ENCODE measurements at places on chromosomes 1 and 21.

DNA sequence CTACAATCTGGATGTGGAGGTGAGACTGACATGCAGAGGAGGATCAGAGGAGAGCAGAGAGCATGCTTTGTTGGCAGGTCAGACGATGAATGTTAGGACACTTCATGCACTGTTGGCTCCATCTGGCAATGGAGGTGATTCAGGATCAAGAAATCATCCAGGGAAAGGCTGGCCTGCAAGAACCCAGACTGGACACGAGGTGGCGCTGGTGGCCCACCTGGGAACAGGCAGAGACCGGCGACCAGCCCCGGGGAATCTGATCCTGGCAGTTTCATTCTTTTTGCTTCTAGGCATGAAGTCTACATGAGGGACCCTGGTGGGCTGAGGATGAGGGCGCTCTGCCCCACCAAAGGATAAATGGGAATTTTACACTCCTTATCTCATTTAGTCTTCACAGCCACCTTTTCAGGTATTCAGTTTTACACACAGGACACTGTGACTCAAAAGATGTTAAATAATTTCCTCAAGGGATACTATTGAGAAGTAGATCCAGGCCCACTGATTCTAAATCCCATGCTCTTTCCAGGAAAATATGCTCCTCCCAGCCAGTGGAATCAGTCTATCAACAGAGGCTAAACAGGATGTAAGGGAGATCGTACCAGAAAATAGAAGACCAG lies 26.2 kb upstream of the SCMH1 start:
- peak; percentile 65 for DNase-seq

- DNase-seq, result no peak
These were observed 60.1 kb upstream of the DAB1 start for GRCh38 chr1:57483954-57484353.

DNA sequence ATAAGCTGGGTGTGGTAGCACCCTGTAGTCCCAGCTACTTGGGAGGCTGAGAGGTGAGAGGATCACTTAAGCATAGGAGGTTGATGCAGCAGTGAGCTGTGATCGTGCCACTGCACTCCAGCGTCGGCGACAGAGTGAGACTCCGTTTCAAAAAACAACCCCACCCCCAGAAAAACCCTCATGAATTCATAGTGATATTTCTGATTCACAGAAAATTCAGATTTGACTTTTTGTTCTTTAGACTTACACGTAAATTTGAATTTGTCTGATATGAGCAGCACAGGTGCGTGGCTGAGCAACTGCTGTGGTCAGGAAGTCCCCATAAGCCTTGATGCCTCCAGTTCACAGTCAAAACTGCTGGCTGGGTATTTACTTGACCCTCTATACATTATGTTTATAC lies 10.0 kb upstream of the MORC3 start:
- peak; percentile 71 for DNase-seq

DNA sequence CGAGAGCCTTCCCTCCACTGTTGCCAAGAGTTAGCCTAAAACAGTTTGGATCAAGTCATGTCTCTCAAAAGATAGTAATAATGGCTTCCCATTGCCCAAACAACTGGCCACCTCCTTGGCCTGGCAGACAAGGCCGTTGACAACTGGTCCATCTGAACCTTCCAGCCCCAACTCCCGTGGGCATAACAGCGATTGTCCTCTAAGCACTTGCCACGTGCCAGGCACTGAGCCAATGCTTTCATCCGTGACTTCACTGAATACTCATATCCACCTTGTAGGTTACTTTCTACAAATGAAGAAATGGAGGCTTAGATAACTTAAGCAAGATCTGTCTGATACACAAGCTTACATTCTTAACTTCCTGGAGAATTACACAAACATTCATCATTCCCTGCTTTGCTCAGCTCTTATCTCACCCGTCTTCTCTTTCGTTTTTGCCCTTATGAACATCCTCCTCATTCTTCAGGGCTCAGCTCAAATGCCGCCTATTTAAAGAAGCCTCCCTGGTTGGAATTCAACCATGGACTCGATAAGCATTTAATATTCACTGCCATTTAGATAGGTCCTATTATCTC lies 106.4 kb downstream of the KCND3 start:
- no peak for DNase-seq

GRCh38 chr21:14687268-14687625 lies 141.1 kb upstream of the SAMSN1 start:
- no peak for DNase-seq
